ENCODE measurements at places on chromosomes 16 and 17.
A peak's percentile ranks its signal among the peaks of the same experiment; 100 is the strongest.

DNA sequence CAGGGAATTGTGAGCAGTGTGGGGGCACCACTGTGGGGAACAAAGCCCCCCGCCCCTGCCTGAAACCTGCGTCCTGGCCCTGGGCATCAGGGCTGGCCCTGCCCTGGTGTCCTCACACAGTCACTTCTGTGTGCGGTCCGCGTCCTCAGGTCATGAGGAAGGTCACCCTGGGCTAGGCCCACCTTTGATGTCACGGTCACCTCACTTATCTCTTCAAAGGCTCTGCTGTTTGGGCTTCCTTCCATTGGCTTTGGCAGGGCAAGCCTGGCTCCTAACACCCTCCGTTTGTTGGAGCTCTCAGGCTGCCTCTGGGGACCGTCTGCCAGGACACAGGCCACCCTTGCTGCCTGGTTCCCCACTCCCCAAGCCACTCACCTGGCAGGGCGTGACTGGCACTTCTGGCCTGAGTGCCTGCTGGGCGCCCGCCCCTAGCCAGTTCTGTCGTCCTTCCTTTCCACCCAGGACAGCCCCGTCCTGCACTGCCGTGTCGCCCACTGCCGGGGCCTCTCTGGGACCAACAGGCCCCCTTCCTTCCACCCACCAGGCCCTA lies 8.8 kb downstream of the CENPX start:
- no peak for DNase-seq

- peak; percentile 42 for DNase-seq
Measured at GRCh38 chr17:59842901-59843652, 49.7 kb downstream of the TUBD1 start.

DNA sequence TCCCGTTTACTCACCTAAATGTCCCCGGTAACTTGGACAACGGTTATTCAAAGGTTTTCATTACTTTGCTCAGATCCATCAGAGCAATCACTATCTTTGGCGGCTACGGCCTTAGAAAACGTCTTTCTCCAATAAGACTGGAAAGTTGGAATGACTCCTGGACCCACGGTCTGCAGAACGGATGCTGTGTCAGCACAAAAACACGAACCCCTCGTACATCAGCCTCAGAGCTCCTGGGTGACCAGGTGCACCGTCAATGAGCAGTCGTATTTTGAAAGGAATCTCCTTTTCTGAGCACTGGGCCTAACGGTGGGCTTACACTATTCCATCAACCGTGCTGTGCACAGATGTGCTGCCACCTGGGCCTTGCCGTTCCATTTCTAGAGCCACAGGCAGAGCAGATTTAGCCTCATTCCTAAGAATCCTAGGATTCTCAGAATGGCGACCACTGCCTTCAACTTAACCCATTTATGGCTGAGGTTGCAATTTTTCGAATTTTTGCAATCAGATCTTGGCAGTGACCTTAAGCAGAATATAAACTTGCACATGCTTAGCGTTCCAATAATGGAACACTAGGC lies 110.8 kb upstream of the ZNF750 start:
- DNase-seq = no peak

DNA sequence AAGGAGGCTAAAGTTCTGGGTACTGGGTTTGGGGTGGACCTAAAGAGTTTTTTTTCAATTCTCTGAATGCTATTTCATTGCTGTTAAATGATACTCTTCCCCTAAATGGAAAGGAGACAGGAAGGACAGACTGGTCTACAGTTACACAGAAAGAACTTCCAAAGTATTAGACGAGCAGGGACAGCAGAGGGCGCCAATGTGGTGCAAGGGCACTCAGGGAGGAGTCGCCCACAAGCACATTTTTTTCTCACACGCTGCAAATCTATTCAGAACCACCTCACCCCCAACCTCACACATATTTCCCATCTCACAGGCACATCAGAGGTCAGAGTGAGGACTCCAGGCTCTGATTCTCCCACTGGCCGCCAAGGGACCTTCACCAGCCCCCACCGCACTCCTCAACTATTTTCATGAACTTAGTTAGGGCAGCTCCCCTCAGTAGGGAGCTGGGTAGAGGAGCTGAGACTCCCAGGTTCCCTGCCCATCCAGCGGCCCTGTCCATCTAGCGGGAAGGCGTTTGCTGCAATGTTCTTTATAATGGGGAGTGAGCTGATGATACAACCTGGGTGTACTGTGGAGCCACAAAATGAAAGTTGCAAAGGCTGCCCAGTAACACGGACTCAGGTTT lies 6.8 kb upstream of the CA4 start:
- DNase-seq = peak; percentile 91

- DNase-seq = no peak
Measured at GRCh38 chr17:19579192-19579761, 45.6 kb downstream of the SLC47A1 start.

DNA sequence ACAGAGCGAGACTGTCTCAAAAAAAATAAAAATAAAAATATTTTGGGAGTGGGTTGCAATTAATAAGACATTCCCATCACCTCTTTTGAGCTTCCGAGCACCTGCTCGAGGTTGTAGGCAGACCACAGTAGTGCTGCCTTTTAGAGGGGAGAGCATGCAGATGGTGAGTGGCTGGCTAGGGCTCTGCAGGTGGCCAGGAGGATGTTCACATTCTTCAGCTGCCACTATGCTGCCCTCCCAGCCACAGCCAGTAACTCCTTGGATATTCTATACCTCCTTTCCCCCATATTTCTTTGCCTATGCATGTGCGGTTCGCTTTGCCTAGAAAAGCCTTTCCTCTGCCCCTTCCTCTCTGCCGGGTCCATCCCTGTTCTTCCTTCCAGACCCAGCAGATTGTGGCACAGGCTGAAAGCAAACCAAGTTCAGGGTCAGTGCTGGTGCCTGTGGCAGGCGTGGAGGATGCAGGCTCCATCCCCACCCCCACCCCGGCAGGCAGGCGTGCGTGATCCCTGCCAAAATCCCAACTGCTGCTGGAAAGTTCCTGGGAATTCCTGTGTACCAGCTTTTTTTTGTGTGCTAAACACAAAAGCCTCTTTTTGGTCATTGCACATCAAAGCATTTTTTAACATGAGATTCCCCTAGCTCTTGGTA lies 33.8 kb upstream of the CMIP start:
- DNase-seq = no peak

- DNase-seq = peak; percentile 38
Measured at GRCh38 chr17:34171245-34171818, 83.8 kb upstream of the CCL2 start.

DNA sequence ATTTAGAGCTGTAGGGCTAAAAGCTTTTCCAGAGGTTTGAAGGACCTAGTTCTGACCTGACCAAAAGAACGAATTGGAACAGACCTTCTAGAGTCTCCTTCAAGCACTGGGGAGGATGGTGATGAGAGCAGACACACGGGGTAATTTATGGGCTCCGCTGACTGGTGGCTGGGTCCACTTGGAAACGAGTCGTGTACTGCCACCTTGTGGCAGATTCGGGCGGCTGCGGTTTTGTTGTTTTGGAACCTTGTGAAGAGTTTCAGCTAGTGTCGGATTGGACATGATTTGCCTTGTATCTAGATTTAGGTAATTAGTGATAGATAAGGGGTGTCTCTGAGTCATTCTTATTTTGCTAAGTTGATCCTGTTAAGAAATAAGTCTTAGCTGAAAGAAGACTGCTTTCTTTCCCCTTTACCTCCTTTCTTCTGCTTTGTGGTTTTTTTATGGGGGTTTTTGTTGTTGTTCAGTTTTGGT lies 98.9 kb downstream of the AATF start:
- DNase-seq = peak; percentile 65

DNA sequence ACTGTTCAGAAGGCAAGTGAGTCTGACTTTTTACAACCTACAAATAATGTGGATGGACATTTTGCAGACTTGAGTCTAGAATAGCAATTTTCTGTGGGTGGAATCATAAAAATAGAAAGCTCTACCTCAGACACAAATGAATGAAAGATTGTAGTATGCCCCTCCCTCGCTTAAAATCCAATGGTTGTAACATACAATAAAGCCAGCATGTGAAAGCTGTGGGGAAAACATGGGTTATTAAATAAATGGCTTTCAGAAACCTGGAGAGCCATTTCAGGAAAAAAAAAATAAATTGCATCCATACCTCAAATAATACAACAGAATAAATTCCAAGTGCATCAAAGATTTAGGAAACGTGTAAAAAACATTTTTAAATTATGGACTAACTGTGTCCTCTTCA lies 123.1 kb upstream of the MON1B start:
- DNase-seq = no peak

DNA sequence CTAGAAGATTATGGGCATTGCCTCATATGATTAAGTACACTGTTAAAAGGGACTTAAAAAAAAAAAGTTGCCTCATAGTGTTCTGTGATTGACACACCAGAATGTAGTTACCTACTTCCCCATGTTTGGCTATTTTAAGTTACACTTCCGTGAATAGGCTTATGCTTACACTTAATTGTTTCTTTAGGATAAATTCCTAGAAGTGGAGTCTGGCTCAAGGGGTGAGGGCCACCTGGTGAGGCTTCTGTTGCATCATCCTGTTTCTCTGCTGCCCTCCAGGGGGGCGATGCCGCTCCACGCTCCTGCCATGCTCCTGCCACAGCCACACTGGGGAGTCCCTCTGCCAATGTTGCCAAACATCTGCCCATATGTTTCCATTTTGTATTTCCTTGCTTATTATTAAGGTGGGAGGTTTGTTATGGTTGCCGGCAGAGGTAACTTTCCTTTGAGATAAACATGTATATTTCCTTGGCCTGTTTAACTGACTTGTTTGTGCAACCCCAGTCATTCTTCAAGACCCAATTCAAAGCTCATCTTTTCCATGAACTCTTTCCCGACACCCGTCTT lies 73.1 kb downstream of the KSR1 start:
- DNase-seq = no peak

- peak; percentile 71 for DNase-seq
Measured at GRCh38 chr16:4373909-4374742, 2.5 kb downstream of the VASN start.

GRCh38 chr17:44972953-44973352 lies 4.8 kb upstream of the C1QL1 start:
- no peak for DNase-seq

- DNase-seq = no peak
Measured at GRCh38 chr16:27816561-27816960, 247.0 kb downstream of the GSG1L start.

- DNase-seq = no peak
Measured at GRCh38 chr16:17147942-17148341, 322.8 kb downstream of the XYLT1 start.

GRCh38 chr16:12314653-12315185 lies 338.2 kb downstream of the SNX29 start:
- no peak for DNase-seq

DNA sequence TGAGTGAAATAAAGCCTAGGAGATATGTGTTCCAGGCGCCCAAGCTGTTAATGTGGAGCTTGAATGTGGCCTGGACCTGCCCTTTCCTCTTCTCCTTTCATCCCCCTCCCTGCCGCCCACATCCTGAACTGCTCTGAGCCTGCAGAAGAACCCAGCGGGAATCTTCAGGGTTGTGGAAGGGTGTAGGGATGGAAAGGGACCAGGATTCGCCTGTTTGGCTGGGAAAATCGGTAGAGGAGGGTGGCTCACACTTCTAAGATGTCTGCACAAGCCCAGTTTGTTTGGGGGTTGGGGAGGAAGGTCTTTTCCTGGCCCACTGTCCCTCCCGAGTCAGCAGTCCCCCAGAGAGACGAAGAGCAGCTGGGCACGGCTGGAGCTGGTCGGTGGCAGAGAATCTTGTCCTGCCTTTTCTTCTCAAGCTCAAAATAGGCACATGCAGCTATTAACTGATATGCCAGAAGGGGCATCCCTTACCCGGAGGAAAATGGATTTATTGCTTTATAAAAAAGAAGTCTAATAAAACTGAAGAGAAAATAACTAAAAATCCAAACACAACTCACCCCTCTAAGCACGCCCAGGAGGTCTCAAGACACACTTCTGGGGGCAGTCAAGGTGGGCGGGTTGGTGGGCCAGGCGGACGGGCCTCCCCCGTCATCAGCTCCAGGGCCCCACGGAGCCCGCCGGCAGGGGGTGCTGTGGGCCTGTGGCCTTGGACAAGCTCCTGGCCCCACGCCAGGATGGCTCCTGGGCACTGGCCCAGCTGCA lies 11.5 kb upstream of the PITPNA start:
- peak; percentile 97 for DNase-seq

GRCh38 chr16:30539000-30539964 lies 4.6 kb upstream of the ZNF747 start:
- DNase-seq = no peak

GRCh38 chr16:31456988-31457360 lies 2.3 kb upstream of the ARMC5 start:
- no peak for DNase-seq

- DNase-seq = no peak
Measured at GRCh38 chr17:63293323-63294075, 152.6 kb downstream of the CYB561 start.

DNA sequence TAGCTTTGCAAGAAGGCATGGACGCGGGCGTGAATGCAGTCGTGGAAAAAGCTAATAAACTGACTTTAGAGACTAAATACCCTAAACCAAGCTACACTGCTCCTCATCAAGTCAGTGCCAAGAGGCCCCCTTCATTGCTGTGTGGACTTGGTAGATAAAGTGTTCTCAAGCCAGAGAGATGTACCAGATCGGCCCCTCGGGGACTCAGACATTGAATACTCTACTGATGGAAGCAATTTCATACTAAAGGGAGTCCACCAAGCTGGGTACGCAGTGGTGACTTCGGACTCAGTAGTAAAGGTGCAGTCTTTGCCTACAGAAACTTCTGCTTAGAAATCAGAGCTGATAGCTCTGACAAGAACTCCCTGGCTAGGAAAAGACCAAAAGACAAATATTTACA lies 8.8 kb downstream of the POLR3K start:
- no peak for DNase-seq

GRCh38 chr17:57243171-57243622 lies 13.1 kb upstream of the MSI2 start:
- no peak for DNase-seq

GRCh38 chr17:38867179-38867967 lies 2.5 kb upstream of the LASP1 start:
- DNase-seq = no peak

DNA sequence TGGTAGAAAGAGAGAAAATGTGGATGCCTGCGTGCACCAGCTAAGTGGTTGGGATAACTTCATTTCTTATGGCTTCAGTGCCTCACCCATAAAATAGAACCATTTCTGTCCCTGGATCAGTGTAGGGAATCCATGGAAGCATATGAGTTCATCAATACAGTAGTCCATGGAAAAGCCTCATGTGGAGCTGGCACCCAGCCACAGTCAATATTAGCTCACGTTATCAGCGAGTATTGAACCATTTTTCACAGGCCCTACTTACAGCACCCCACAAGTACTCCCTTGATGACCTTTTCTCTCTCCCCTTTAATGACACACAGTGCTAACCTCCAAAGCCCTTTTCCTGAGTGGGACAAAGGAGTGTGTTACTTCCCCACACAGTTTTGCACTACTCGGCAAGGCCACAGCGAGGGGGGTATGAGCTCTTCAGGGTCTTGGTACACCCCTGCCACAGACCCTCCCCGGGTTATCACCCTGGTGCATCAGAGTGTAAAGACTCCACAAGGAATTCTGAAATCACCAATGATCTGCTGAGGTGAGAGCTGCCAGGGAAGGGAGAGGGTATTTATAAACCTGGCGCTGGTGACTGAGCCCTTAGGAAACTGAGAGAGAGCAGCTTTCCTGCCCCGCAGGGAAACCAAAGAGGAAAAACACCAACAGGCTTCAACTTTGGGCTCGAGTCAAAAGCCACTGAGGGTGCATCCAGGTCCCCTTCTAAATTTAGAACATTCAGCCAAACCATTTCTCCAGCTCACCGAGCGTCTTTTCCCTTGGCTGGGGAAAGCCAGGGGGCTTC lies 36.9 kb downstream of the DYNLRB2 start:
- no peak for DNase-seq
